ENCODE measurements at places on chromosomes 4 and X. TPM values are rescaled to one million over a fixed set of nuclear protein-coding genes. Genes with fewer than 3 reads are reported as not detected.

GRCh38 chrX:44265559-44265958 lies 77.9 kb downstream of the EFHC2 start:
- H3K27ac ChIP-seq: no peak overlapping the region
- H3K27me3 ChIP-seq: no peaks in the 10 kb centered on the region
- H3K4me3 ChIP-seq: no peak overlapping the region

- no peak for DNase-seq
- H3K27me3 ChIP-seq: no peaks in the 10 kb centered on the region
- no peak overlapping the region for H3K4me3 ChIP-seq
- H3K27ac ChIP-seq: no peak overlapping the region
Measured at GRCh38 chrX:27622883-27623282, 32.7 kb downstream of the DCAF8L2 start.

DNA sequence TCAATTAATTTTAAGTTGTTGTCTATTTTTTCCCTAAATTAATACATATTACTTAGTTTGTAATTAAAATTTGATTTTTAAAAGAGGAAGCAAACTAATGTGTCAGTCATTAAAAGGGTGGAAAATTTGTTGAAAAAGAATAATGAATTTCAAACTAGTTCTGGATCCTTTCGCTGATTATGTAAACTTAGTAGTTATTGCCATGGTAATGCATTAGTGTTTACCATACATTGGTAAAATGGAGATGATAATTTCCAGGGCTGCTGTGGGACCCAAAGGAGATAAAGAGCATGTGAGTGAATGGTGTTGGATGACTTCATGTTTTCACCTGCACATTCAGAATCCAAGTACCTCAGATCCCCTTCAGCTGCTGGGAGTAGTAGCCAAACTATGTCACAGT lies 6.5 kb downstream of the BEX3 start:
- peaks cover 4% of the 10 kb centered on the region for H3K27me3 ChIP-seq
- H3K4me1 ChIP-seq: no peaks in the 10 kb centered on the region

DNA sequence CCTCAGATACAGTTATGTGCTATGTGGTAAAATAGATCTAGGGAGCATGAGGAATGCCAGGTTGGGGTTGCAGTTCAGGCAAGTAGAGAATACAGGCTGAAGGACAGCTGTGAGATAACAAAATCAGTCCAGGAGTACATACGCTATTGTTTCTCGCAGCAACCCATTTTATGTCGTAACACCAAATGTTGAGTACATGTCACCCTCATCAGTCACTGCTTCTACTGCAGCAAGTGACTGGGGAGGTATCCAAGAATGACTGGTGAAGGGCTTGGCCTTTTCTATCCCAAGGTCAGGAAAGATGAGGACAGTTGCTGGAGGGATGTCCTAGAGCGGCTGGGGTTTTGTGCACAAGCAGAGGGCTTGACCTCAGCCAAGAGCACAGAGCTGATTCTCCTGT lies 172.1 kb downstream of the CBR4 start:
- H3K4me3 ChIP-seq: no peak overlapping the region
- DNase-seq: no peak
- peak overlapping the region; percentile 18 for H3K27ac ChIP-seq
- H3K4me1 ChIP-seq: peaks cover 58% of the 10 kb centered on the region
- peaks cover 15% of the 10 kb centered on the region for H3K36me3 ChIP-seq

GRCh38 chr4:156886481-156886880 lies 85.1 kb downstream of the PDGFC start:
- H3K4me3 ChIP-seq: no peak overlapping the region
- DNase-seq: no peak
- no peak overlapping the region for H3K27ac ChIP-seq
- H3K36me3 ChIP-seq: no peaks in the 10 kb centered on the region

DNA sequence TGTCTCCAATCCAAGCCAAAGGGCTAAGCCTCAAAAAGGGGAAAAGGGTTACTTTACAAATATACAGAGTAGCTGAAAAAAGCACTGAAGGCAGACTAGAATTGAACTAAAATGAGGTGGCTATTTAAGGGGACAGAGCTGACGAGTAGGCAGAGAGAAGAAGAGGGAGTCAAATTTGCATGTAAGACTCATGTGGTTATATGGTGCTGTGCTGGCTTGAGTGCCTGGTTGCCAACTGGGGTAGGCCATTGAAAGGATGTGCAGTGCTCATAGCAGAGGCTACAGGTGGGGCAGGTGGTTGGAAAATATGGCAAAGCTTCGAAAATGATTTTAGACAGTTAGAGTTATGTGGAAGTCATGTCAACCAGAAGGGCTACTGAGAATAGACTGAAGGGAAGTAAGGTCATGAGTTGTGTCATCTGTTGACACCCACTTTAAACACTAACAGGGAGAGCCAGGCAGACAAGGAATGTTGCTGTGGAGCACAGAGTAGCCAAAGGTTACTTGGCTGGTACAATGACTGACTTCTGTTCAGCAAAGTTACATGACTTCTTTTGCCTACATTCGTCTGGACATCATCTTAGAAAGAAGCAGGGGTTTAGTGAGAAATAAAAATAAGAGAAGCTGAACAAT lies 1210.4 kb downstream of the ADGRL3 start:
- DNase-seq: no peak
- no peaks in the 10 kb centered on the region for H3K36me3 ChIP-seq
- H3K4me1 ChIP-seq: no peaks in the 10 kb centered on the region
- H3K27me3 ChIP-seq: no peaks in the 10 kb centered on the region
- no peak overlapping the region for H3K4me3 ChIP-seq
- no peak overlapping the region for H3K27ac ChIP-seq

- no peak overlapping the region for H3K27ac ChIP-seq
- no peaks in the 10 kb centered on the region for H3K36me3 ChIP-seq
- no peaks in the 10 kb centered on the region for H3K4me1 ChIP-seq
- no peak overlapping the region for H3K4me3 ChIP-seq
Measured at GRCh38 chr4:147096667-147097604, 151.3 kb upstream of the TTC29 start.

- H3K27me3 ChIP-seq: no peaks in the 10 kb centered on the region
- H3K36me3 ChIP-seq: peaks cover 18% of the 10 kb centered on the region
- H3K27ac ChIP-seq: no peak overlapping the region
Measured at GRCh38 chr4:87076690-87077358, 142.0 kb downstream of the AFF1 start.

DNA sequence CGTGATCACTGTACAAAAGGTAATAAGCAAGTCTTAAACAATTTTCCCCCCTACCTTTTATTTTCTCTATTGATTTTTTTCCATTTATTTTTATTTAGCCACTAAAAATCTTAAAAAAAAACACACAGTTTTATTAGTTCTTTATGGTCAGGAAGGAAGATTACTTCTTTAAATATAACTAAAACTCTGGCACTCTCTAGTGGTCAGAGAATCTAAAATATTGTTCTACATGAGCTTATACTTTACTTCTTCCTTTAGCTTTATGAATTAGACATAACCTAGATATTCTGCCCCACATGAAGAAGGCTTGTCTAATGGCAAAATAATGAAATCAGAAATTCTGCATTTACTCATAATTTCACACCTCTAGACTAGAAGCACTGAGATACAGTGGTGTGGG lies 135.2 kb downstream of the PDE5A start:
- H3K27ac ChIP-seq: no peak overlapping the region
- DNase-seq: no peak
- H3K4me3 ChIP-seq: no peak overlapping the region
- no peaks in the 10 kb centered on the region for H3K27me3 ChIP-seq
- H3K4me1 ChIP-seq: no peaks in the 10 kb centered on the region
- peaks cover 14% of the 10 kb centered on the region for H3K36me3 ChIP-seq

DNA sequence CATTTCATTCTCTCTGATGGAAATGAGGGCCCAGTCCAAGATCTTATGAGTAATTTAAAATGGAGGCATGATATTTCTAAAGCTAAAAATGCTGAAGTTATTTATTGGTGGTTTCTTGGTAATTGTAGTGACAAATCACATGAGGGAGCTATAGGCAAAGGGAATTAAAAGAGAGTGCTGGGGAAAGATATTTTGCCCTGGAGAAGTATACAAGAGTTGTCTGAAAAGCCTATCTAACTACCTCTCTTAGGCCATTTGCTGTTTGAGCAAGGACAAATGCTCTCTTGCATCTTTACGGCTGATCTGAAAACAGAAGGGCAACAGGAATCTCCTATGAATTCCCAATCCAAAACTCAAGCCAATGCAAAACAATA lies 89.4 kb downstream of the FMR1NB start:
- DNase-seq: no peak
- no peaks in the 10 kb centered on the region for H3K36me3 ChIP-seq
- no peak overlapping the region for H3K27ac ChIP-seq
- no peak overlapping the region for H3K4me3 ChIP-seq

DNA sequence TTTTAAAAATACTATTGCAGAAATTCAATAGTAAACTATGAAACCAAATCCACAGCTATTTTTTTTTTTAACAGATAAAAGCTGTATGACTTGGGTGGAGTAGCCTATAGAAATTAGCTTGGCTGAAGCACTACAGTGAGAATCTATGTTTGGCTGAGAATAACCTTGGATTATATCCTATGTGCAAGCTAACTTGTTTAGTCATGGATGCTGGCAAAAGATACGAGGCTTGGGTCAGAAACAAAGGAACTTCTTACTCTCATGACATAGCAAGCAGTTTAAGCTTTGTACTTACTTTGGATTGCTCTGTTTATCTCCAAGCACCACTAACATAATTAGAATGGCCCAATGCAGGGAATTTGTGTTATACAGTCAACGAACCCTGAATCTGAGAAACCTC lies 119.2 kb upstream of the GRID2 start:
- DNase-seq: no peak
- H3K4me1 ChIP-seq: no peaks in the 10 kb centered on the region
- H3K27me3 ChIP-seq: no peaks in the 10 kb centered on the region
- H3K36me3 ChIP-seq: no peaks in the 10 kb centered on the region

DNA sequence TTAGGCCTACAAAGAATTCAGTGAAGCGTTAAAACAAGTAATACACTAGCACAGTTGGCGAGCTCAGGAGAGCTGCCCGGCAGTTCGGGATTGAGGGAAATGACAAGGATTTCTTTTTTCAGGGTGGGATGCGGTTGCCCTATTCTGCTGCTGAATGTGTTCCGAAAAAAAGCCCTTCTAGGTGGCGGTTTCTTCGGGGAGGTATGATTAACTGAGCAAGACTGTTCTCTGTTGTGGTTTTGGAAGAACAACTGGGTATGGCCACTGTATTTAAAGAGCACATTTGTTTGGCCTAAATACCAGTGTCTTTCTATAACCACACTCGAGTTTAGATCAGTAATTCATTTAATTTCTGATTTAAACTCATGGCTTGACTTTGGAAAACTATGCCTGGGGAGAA lies 459.7 kb upstream of the FAT1 start:
- H3K4me3 ChIP-seq: no peak overlapping the region
- H3K27ac ChIP-seq: no peak overlapping the region
- H3K4me1 ChIP-seq: no peaks in the 10 kb centered on the region
- no peak for DNase-seq
- H3K27me3 ChIP-seq: no peaks in the 10 kb centered on the region

GRCh38 chr4:107800706-107801105 lies 24.0 kb upstream of the SGMS2 start:
- H3K27me3 ChIP-seq: peaks cover 15% of the 10 kb centered on the region
- no peaks in the 10 kb centered on the region for H3K4me1 ChIP-seq
- no peak overlapping the region for H3K4me3 ChIP-seq
- H3K36me3 ChIP-seq: no peaks in the 10 kb centered on the region
- no peak overlapping the region for H3K27ac ChIP-seq

- no peak overlapping the region for H3K4me3 ChIP-seq
Measured at GRCh38 chr4:113447061-113447460, 314.5 kb downstream of the CAMK2D start.

DNA sequence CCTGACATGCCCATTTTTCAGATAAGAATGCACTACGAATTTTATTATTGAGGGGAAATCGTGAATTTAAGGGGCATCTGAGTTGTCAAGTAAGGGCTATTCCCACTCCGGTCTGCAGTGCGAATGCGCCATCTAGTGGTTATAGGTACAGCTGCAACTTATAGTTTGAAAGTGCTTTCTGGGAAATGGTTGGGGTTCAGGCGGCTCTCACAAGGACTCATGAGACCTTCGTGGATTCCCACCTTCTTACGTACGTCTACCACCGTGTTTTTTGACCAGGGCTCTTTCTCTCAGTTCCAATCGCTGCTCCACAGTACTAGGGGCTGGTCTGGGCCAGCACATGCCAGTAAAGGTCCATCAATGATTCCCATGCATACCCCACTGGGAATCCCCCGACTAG lies 12.3 kb downstream of the MSL3 start:
- peak overlapping the region; percentile 60 for H3K27ac ChIP-seq
- DNase-seq: no peak

DNA sequence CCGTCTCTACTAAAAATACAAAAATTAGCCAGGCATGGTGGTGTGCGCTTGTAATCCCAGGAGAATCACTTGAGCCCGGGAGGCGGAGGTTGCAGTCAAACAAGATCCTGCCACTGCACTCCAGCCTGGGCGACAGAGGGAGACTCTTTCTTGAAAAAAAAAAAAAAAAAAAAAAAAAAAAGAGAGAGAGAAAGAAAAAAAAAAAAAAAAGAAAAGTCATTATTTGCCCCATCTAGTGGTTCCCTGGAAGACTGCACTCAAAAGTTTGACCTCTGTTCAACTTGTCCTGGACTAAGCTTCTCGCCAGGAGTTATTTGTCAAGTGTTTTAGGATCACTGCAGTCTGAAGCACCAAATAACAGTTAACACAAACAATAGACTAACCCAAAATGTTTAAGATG lies 45.3 kb upstream of the KCTD8 start:
- no peak overlapping the region for H3K27ac ChIP-seq
- H3K36me3 ChIP-seq: no peaks in the 10 kb centered on the region
- DNase-seq: no peak
- H3K4me1 ChIP-seq: no peaks in the 10 kb centered on the region

DNA sequence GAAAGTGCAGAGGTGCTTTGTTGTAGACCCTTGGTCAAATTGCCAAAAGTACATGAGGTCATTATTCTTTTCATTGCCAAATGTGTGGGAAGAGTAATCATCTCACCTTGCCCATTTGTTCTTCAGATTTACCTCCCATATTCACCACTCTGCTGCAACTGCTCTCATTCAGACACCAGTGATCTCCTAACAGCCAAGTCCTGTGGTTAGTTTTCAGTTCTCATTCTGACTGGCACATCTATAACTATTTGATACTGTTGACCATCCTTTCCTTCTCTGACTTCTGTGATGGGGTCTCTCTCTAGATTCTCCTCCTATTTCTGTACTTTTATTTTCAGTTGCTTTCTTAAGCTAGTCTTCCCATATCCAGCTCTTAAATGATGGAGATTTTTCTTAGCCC lies 39.8 kb downstream of the GRIA3 start:
- DNase-seq: no peak
- no peaks in the 10 kb centered on the region for H3K27me3 ChIP-seq
- no peaks in the 10 kb centered on the region for H3K4me1 ChIP-seq
- no peaks in the 10 kb centered on the region for H3K36me3 ChIP-seq
- H3K4me3 ChIP-seq: no peak overlapping the region

GRCh38 chr4:155392481-155393184 lies 15.9 kb upstream of the MAP9 start:
- no peaks in the 10 kb centered on the region for H3K4me1 ChIP-seq
- H3K4me3 ChIP-seq: no peak overlapping the region
- H3K27me3 ChIP-seq: no peaks in the 10 kb centered on the region
- no peaks in the 10 kb centered on the region for H3K36me3 ChIP-seq

Gene STK26
- 108 TPM for total RNA-seq

Gene JAKMIP1
- total RNA-seq: 12.3 TPM

Gene SPANXN3
- not detected for total RNA-seq

Gene STBD1
- 0.09 TPM for total RNA-seq

Gene XAGE1A
- total RNA-seq: not detected

Gene PNMA6A
- total RNA-seq: 0.87 TPM

Gene ARAP2
- total RNA-seq: 29.5 TPM

Gene G6PD
- 82.8 TPM for total RNA-seq

Gene FAAH2
- 2.9 TPM for total RNA-seq
